Adrenal gland (tissue), 19 donors: ENCODE measurements at places on chromosomes 5 and 9.

DNA sequence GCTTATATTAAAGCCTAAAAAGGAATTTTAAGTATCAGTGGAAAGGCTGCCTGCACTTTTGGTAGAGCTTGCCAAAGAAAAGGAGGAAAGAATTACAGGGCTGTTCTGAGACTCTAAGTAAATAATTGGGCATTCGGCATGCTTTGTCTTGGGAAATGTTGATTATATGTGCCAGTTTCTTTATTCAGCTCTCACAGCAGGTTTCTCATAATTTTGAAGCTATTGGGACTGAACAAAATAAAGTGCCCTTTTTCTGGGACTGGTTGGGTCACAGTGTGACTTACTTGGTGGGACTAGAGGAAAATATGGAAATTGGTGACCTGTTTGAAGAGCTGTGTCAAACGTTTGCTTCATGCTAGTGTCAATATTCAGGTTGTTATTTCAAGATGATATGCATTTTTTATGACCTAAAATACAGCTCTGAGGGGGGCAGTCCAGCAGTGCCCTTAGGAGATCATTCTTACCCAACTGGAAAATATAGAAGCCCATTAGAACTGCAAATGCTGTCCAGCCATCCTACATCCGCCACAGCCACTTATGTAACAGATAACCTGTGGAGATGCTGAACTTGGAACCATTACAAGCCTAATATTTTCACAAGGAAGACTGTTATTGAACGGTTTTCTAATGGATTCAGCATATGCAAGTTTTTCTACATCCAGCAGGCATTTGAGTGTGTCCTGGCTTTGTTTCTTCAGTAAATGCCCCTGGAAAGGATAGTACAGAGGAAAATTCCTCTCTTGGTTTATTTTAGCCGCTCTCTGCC, 122.4 kb downstream of the SNCAIP start:
- H3K36me3 ChIP-seq = no peaks in the 10 kb centered on the region
- no peak overlapping the region for H3K4me3 ChIP-seq
- H3K27ac ChIP-seq = no peak overlapping the region
- H3K4me1 ChIP-seq = no peaks in the 10 kb centered on the region

DNA sequence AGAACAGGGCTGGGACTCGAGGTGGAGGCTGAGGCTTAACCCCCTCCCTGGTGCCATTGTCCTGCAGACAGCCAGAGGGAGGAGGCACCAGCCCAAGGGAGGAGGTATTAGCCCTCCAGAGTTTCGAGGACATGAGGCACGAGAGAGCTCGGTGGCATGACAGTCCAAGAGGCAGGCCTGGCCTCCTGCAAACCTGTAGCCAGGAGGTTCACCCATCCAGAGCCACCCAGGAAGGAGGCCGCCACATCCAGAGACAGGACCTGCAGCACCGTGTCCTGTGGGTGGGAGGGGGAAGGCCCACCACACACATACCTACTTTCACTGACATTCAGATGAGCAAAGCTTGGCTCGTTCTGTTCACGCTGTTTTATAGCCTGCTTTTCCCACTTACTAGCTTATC, 75.2 kb upstream of the ADAMTS2 start:
- no peak overlapping the region for H3K27ac ChIP-seq
- DNase-seq = no peak
- no peaks in the 10 kb centered on the region for H3K4me1 ChIP-seq
- no peak overlapping the region for H3K4me3 ChIP-seq

DNA sequence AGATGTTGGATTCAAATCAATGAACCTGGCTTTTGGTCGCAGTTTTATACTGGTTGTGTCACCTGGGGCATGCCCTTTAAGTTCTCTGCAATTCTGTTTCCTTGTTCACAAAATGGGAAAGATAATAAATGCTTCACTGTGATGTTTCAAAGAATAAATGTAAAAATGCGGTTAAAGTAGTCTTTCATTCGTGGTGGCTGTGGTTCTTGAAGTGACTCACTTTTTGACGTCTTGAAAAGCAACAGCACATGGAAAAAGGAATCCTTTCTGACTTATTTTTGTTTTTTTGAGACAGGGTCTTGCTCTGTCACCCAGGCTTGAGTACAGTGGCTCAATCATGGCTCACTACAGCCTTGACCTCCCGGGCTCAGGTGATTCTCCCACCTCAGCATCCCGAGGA, 88.4 kb upstream of the SLIT3 start:
- H3K36me3 ChIP-seq = no peaks in the 10 kb centered on the region
- H3K27ac ChIP-seq = no peak overlapping the region
- no peaks in the 10 kb centered on the region for H3K27me3 ChIP-seq
- DNase-seq = no peak
- no peaks in the 10 kb centered on the region for H3K4me1 ChIP-seq

DNA sequence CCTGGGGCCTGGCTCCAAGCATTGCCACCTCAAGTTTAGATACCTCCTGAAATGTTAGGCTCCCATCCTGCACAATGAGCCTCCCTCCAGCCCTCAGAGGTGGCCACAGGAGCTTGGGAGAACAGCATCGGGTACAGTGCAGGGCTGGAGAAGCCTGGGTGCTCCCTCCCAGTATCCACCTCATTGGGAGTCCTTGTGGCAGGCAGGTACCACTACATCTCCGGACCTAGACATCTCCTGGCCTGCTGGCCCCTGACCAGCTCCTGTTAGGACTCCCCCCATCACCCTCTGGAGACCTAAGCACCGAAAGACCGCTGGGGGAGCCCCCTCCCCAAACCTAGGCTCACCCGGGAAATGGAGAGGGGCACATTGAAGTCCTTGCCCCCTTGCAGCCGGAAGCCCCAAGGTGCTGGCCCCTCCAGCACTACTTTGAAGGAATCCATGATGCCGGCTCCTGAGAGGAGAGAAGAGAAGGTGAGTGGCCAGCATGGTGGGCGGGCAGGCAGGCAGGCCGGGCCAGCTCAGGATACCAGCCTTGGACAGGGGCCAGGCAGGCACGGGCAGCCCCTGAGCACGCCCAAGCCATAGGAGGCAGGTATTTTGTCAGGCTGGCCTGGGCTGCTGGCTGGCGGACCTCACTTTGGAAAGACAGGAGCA, 1.2 kb downstream of the PDLIM7 start:
- H3K4me1 ChIP-seq = peaks cover 41% of the 10 kb centered on the region
- no peak for DNase-seq
- H3K27ac ChIP-seq = peak overlapping the region; percentile 1
- peaks cover 14% of the 10 kb centered on the region for H3K36me3 ChIP-seq

DNA sequence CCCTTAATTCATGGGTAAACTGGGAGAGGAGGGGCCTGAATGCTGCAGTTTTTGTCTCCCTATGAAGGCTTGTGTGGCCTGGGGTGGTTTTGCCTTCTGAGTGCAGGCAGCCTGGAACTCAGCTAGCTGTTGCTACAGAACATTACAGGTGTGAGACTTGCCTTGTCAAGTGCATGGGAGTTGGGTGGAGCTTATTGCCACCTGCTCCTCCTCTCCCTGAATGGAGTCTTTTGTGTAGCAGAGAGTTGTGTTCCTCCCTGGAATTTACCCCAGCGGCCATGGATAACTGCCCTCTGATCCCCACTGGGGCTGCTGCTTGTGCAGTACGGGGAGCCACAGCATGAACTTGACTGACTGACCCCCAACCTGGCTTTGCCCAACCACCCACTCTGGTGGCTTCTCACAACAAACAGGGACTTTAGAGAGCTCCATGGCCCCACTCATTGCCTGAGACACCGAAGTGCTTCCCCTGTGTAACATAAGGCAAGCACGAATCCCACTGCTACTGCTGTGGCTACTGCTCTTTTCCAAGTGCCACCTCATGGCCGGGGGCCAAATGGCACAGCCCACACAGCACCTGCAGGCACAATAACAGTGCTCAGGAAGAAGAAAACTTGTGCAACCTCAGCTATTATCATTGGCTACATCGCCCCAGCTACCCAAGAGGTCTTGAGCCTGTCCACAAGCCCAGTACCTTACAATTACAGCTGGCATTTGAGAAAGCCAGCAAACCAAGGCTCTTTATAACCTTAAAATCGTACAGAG, 942.9 kb downstream of the CDH18 start:
- H3K27me3 ChIP-seq = no peaks in the 10 kb centered on the region
- H3K27ac ChIP-seq = no peak overlapping the region
- H3K4me1 ChIP-seq = no peaks in the 10 kb centered on the region
- H3K4me3 ChIP-seq = no peak overlapping the region
- DNase-seq = no peak

DNA sequence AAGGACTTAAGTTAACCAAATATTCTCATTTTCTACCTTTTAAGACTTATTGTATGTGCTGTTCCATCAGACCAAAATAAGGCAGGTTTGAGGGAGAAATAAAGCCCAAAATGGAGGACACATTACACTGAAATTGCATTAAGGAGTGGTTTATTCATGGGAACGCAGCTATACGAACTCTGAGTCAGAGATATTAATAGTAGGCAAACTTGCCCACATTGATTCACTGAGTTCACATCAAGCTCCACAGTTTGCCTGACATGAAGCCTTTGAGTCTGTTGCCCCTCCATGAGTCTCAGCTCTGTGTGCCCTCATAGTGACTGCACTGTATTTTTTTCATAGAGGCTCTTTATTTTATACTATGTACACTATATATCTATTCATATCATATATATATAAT, 135.0 kb upstream of the SNX2 start:
- H3K4me3 ChIP-seq = no peak overlapping the region
- no peaks in the 10 kb centered on the region for H3K4me1 ChIP-seq
- H3K27me3 ChIP-seq = no peaks in the 10 kb centered on the region
- DNase-seq = no peak
- no peak overlapping the region for H3K27ac ChIP-seq
- no peaks in the 10 kb centered on the region for H3K36me3 ChIP-seq

- H3K27me3 ChIP-seq = no peaks in the 10 kb centered on the region
- no peaks in the 10 kb centered on the region for H3K36me3 ChIP-seq
- DNase-seq = no peak
- H3K27ac ChIP-seq = no peak overlapping the region
Measured at GRCh38 chr9:112618385-112619009, 99.4 kb downstream of the INIP start.

- peaks cover 3% of the 10 kb centered on the region for H3K4me1 ChIP-seq
- no peaks in the 10 kb centered on the region for H3K27me3 ChIP-seq
- no peak overlapping the region for H3K27ac ChIP-seq
- H3K36me3 ChIP-seq = no peaks in the 10 kb centered on the region
Measured at GRCh38 chr9:93308158-93308602, 124.2 kb downstream of the WNK2 start.

DNA sequence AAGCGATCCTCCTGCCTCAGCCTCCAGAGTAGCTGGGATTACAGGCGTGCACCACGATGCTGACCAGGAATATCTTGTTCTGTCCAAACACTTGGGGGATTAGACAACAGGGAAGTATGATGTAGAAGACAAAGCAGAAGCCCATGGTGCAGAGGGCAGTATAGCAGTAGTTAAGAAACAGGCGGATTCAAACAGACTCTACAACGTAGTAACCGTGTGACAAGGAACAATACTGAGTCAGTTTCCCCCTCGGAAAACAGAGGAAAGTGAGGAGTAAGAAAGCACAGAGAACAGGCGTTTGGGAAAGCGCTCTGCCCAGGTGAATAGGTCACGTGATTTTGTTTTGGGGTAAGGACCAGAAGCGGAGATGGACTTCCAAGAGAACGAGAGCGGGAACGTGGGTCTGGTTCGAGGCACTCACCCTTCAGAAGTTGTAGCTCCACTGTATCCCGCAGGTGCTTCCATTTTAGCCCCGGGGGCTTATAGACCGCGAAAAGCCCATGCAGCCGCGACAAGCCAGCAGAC, 306 bp downstream of the TRUB2 start:
- peak overlapping the region; percentile 71 for H3K4me3 ChIP-seq
- H3K36me3 ChIP-seq = no peaks in the 10 kb centered on the region
- no peaks in the 10 kb centered on the region for H3K27me3 ChIP-seq
- H3K4me1 ChIP-seq = peaks cover 17% of the 10 kb centered on the region
- H3K27ac ChIP-seq = peak overlapping the region; percentile 96
- DNase-seq = no peak

GRCh38 chr5:67577424-67577823, 380.8 kb upstream of the CD180 start:
- no peak overlapping the region for H3K4me3 ChIP-seq
- H3K36me3 ChIP-seq = no peaks in the 10 kb centered on the region
- no peak overlapping the region for H3K27ac ChIP-seq
- no peaks in the 10 kb centered on the region for H3K4me1 ChIP-seq
- no peaks in the 10 kb centered on the region for H3K27me3 ChIP-seq

DNA sequence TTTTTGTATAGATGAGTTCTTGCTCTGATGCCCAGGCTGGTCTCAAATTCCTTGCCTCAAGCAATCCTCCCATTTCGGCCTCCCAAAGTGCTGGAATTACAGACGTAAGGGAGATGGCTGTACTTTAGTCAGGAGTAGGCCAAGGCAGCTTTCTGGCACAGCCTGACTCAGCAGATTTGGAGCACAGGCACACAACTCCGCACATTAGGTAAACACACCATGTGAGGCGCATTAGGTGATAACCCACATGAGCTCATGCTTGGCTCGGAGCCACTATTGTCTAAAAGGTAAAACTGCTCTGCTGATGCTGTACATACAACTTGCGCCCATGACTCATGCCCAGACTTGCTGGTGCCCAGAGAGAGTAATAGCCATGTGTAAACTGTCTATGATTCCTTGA, 1157.9 kb downstream of the TAF11L14 start:
- H3K4me3 ChIP-seq = no peak overlapping the region
- no peak for DNase-seq
- no peaks in the 10 kb centered on the region for H3K27me3 ChIP-seq

DNA sequence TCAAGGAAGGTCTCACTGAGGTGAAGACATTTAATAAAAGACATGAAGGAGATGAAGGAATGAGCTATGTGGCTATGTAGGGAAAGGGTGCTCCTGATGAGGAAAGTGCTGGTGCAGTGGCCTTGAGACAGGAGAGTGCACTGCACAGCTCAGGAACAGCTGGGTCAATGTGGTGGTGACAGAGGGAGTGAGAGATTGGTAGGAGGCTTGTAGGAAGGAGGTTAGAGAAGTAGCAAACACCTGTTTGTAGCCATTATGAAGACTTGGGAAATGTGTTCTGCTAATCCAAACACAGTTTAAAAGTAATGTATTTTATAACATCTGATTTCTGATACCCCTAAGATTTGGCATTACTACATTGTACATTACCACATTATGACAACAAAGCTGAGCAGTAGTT, 115.1 kb upstream of the MTAP start:
- no peaks in the 10 kb centered on the region for H3K36me3 ChIP-seq
- no peaks in the 10 kb centered on the region for H3K4me1 ChIP-seq
- DNase-seq = no peak
- no peak overlapping the region for H3K4me3 ChIP-seq

DNA sequence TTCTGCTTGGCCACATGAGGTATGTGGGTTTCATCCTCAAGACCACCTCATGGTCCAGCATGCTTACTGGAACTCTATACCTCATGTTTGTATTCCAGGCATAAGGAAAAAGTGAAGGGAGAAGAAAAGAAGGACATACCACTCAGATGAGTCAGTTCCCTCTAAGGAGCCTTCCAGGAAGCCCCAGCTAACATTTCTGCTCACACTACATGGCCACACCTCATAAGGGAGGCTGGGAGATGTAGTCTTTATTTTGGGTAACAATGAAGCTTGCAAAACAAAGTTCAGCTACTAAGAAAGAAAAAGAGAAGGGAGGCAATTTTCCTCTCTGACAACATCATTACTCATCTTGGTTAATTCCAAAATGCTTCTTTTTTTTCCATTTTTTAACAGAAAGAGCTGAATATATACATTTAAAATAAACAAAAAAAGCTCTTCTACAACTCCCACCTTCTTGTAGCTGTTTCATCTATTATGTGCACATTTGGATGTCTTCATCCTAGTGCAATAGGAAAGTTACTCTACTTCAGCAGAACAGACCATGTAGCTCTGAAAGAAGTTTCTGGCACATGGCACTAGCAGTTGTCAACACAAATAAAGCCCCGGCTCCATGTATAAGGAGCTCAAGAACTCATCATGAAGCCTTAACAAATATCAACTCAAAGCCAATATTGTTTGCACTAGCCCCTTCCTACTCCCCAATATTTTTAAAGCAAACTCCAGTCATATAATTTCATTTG, 123.6 kb upstream of the CCDC112 start:
- H3K4me3 ChIP-seq = no peak overlapping the region
- no peak for DNase-seq
- no peak overlapping the region for H3K27ac ChIP-seq
- no peaks in the 10 kb centered on the region for H3K27me3 ChIP-seq
- H3K36me3 ChIP-seq = no peaks in the 10 kb centered on the region
- no peaks in the 10 kb centered on the region for H3K4me1 ChIP-seq
